ENCODE measurements at places on chromosomes 16 and 17.

DNA sequence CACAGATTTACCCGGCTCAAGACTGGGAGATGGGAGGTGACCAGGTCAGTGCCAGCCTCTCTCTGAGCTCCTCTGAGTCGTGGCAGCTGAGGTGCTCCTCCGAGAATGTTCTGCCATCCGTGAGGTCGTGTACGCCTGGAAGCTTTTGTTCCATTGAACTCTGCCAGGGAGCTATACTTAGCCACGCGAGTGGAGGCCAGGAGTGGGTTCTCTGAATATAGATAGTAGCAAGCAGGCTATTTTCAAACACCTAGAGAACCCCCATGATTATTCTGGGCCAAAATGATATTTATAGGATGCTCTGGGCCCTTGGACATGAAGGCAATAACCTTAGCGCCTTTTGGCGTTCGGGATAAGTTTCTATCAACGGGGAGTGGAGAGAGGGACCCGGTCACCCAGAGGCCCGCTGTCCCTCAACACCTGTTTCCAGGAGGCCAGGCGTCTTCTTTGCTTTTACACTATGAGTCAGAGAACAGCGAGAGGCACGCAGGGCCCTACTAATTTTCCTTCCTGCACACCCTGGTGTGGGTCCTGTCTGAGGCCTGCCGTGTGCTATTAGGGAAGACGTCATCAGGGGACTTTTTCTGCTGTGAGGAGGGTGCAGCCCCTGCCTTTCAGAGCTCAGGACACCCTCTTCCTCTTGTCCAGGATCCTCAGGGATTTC lies 11.0 kb upstream of the MVD start:
- DNase-seq, result no peak

- no peak for DNase-seq
Observed at GRCh38 chr17:55237841-55238178, 26.9 kb upstream of the HLF start.

DNA sequence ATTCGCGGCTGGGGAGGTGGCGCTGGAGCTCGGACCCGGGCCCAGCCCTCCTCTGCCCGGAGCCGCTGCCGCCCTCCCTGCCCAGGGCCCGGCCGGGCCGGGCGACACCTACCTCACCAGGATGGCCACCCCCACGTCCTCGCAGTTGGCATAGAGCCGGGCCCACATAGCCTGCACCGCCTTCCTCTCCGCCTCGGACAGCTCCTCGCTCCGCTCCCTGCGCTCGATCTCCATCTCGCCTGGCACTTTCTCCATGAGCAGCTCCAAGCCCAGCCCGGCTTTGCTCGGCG lies 276 bp downstream of the CYGB start:
- no peak for DNase-seq

DNA sequence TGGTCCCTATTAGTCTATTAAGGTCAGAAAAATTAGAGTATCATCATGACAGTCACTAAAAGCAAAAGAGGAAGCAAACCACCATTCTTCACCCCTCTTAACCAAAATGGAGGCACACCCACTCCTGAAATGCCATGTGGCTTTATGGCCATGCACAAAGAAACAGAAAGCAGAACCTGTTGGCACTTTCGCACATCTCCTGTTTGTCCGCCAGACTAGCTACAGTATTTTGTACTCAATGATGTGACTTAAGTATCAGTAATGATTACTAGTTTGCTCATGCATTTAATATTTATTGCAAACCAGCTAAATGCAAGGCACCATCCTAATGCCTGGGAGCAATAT lies 70.2 kb upstream of the GNAO1 start:
- no peak for DNase-seq

- no peak for DNase-seq
Observed at GRCh38 chr17:6177941-6178694, 107.9 kb downstream of the WSCD1 start.

GRCh38 chr17:17098551-17099179 lies 56.4 kb downstream of the MPRIP start:
- DNase-seq, result no peak

DNA sequence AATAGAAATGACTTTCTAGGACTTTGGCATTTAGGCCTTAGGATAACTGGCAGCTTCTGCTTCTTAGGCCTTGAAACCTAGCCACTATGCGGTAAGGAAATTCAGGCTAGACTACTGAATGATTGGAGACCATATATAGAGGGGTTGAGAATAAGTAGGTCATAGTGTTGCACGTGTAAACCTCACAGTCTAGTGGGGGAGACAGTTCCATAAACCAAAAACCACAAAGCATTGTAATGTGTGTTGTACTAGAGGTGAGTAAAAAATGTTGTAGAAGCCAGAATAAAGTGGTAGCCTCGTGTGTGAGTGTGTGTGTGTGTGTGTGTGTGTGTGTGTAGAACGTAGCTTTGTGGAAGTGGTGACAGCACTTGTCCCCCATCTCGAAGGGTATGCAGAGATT lies 188.5 kb downstream of the MAP2K6 start:
- DNase-seq, result no peak

DNA sequence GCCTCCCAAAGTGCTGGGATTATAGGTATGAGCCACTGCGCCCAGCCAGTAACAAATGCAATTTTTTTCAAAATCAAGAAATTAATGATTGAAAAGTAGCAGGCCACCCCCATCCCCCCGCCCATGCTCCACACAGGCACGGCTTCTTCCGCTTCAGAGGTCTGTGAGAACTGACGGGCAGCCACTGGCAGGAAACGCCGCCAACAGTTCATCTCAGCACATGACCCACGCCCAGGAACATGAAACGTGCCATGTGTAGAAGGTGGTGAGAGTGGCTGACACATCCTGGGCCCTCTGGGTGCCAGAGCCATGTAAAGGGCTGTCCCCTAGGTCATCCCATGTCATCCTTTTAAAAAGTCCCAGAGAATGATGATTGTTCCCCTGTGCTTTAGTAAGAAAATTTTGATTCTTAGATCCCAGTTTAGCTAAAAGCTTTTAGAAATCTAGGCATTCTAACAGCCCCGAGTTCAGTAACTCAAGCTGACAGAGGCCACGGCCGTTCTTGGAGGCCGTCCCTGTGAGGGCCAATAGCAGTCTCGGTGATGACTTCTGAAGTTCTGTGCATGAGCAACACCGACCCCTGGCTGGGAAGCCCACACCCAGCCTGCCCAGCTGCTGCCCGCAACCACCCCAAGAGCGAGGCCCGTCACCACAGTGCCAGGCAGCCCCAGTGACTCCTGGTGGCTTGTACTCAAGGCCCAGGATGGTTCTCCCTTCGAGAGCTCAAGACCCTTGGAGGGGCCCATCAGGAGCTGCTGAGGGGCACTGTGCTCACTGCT lies 52.1 kb downstream of the KLHDC4 start:
- no peak for DNase-seq

GRCh38 chr17:18361837-18362697 lies 1.3 kb downstream of the SHMT1 start:
- no peak for DNase-seq

All from NCI-H1048 (cell line).